ENCODE measurements at places on chromosomes 5 and 9.

DNA sequence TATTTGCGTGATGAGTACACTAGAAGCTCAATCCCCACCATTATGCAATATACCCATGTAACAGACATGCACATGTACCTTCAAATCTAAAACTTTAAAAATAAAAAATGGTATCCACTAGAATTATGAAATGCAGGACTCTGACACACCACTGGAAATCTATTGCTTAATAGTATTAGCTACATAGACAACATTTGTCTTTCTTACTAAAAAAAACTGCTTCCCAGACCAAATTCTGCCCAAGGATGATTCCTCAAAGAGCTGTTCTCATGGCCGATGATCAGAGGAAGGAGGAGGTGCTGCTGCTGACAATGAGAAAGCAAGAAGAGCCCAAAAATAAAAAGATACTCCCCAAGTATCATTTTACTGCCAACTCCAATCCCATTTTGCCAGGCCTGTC is 67.2 kb downstream of the TTC39B start:
- no peak for DNase-seq

DNA sequence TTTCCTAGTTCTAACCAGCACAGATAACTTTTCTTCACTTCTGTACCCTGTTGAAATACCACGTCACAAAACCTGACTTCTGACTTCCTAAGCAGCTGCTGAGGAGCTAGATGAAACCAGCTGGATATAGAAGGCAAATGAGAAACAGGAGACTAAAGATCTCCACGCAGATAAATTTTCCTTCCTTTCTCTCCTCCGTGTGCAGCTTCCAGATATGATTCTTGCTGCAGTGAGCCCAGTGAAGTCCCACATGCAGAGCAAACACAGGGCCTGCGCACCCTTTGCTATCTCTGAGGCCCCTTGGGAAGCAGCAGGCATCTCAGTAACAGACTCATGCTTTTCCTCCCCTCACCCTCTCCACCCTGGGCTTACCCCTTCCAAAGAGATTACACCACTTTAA is 1638.3 kb downstream of the MAT2B start:
- no peak for DNase-seq

GRCh38 chr5:83281176-83281575 is 190.4 kb upstream of the VCAN start:
- no peak for DNase-seq

DNA sequence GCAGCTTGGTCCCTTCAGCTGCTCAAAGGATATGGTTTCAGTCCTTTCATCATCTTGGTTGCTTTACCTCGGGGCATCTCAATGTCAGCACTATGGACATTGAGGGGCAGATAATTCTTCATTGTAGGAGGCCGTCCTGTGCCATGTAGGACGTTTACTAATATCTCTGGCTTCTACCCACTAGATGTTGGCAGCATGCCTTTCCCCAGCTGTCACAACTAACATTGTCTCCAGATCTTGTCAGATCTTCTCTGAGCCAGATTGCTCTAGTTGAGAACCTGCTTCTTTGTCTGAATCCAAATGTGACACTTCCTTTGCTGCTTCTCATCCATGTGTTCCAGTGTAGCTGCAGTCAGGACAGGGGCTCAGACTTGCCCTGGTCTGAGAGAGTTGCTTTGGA is 10.3 kb downstream of the PTPA start:
- DNase-seq: no peak

- no peak for DNase-seq
Measured at GRCh38 chr9:135692410-135692809, 6.9 kb downstream of the SOHLH1 start.

DNA sequence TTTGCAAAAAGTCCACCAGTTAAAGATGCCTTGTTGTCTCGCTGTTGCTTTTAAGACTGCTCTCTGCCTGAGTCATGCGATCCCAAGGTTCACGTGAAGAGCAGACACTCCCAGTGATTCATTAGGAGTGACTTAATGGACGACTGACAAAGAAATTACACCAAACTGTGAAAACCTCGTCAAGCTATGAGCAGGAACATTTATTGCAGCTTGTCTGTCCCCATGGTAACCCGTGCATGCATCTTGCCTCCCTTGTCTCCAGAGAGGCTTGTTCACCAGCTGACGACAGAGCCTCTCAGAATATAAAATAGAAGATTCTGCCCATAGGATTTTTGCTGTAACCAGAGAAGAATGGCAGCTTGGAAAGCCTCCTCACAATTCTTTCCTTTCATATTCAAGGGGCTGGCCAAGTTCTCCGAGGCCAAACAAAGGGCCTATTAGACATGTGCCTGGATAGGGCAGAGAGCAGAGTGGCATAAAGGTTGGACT is 352.7 kb downstream of the SPOCK1 start:
- DNase-seq: no peak

GRCh38 chr9:77710965-77711648 is 63.0 kb upstream of the GNA14 start:
- no peak for DNase-seq

DNA sequence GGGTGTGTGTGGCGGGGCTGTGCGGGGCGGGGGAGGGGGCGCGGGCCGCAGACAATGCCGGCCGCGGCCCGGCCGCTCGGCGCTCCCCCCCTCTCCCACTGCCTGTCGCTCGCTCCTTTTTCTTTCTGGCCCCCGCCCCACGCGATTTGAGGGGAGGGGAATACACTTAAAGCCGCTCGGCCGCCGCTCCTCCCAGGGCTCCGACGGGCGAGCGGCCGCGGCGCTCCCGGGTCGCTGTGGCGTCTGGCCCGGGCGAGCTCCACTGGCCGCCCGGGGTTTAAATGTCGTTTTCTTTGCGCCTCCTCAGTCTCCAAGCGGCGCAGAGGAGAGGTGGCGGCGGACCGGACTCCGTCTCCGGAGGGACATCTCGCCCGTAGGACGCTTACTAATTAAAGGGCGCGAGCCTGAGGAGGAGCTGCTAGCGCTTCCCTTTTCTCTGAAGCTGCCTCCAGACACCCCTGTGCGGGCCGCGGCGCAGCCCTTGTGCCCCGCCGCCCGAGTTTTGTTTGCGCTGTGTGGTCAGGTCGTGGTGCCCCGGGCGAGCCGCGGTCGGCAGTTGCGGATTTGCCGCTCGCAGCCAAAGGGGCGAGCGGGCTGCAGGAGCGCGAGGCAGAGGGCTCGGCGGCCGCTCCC is 1.4 kb downstream of the ZSWIM6 start:
- DNase-seq: peak; percentile 20

- no peak for DNase-seq
Measured at GRCh38 chr9:12935714-12936113, 160.9 kb downstream of the LURAP1L start.

- no peak for DNase-seq
Measured at GRCh38 chr5:5341531-5342292, 80.8 kb upstream of the ICE1 start.

DNA sequence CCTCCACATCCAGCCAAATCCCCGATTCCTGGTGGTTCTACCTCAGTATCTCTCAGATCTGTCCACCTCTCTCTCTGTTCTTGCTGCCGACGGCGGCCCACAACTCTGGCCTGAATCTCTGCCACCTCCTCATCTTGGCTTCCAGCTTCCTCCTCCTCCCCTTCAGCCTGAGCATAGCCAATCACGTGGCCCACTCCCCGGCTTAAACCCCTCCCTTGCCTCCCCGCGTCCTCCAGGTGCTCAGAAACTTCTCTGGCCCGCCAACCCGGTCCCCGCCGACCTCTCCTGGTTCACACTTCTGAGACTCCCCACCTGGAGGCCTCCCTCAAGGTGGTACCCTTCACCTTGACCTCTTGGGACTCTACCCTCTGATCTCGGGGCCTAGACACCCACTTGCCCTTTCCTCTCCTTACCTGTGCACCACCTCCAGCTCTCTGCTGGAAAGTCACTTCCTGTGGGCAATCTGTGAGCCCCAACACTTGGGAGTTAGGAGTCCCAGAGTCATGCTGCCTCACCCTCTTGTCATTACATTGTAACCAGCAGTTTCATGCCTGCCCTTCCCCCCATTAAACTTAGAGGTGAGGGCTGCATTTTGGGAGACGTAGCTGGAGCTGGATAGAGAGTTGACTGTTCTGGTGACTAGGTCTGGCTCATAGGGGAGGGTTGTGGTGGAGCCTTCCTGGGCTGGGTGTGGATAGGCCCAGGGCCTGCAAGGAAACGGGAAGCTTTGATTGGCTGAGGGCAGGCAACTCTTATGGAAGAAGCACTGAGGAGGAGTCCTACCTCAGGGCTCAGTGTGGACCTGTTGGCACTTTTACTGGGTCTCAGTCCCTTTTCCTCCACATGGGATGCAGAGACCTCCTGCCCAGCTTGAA is 4.5 kb upstream of the SET start:
- peak; percentile 74 for DNase-seq

- DNase-seq: no peak
Measured at GRCh38 chr5:134547579-134547978, 22.1 kb downstream of the JADE2 start.

DNA sequence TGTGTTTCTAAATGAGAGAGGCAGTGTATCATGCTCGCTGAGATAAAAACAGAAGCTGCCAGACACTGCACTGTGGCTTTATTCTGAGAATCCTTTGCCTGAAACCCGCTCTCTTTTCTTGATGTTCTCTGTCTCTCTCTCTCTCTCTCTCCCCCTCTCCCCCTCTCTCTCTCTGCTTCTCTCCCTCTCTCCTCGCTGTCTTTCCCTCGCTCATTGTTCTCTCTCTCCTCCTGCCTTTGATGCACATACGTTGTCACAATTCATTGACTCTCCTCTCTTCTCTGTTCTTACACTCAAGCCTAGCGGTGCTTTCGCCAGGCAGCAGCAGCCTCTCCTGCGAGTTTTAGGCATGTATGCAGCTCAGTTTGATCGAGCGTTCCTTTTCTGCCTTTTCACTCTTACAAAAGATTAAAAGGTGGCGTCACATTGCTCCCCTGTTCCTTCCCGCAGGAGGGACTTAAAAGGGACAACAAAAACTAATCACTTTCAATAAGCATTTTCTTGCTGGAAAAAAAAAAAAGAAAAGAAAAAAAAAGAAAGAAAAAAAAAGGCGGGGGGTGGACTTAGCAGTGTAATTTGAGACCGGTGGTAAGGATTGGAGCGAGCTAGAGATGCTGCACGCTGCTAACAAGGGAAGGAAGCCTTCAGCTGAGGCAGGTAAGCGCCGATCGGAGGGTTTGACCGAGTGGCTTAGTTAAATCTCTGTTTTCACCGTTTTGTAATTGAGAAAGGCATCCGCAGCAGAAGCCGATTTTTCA is 717.9 kb upstream of the WWC1 start:
- DNase-seq: no peak

- DNase-seq: no peak
Measured at GRCh38 chr5:127425037-127425436, 92.4 kb upstream of the PRRC1 start.

- no peak for DNase-seq
Measured at GRCh38 chr5:38715696-38716095, 130.1 kb upstream of the OSMR start.

- DNase-seq: no peak
Measured at GRCh38 chr5:74976651-74977050, 75.7 kb downstream of the GCNT4 start.

DNA sequence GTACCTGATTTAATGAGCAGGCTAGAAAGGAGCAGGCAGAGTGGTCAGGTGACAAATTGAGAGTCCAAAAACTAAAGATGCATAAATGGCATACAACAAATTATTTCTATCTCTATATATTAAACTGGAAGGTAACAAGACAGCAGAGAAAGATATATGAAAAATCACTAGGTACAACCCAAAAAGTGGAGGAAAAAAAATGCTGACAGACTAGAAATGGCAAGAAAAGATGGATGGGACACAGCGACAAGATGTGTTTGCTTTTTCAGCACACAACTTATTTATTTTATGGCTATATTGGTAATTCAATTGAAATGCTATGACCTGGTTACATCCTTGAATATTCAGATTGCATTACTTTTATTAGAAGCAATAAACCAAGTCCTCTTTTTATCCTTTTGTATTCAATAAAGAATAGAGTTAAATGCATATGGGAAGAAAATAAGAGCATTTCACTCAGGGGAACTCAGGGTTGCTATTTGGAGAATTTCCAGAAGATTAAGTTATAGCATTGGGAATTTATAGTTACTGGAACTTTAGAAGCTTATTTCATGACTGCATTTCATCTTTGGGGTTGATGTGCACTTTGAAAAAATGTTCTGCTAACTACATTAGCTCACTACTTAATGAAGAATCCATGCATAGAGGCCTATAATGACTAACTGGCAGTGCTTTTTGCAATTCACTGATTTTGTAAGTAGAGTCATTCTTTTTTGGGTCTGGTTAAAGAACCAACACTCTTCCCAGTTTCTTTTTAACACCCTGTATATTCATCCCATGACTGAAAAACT is 566.6 kb upstream of the TUSC1 start:
- DNase-seq: no peak

- DNase-seq: no peak
Measured at GRCh38 chr5:134053314-134053839, 48.6 kb upstream of the VDAC1 start.

DNA sequence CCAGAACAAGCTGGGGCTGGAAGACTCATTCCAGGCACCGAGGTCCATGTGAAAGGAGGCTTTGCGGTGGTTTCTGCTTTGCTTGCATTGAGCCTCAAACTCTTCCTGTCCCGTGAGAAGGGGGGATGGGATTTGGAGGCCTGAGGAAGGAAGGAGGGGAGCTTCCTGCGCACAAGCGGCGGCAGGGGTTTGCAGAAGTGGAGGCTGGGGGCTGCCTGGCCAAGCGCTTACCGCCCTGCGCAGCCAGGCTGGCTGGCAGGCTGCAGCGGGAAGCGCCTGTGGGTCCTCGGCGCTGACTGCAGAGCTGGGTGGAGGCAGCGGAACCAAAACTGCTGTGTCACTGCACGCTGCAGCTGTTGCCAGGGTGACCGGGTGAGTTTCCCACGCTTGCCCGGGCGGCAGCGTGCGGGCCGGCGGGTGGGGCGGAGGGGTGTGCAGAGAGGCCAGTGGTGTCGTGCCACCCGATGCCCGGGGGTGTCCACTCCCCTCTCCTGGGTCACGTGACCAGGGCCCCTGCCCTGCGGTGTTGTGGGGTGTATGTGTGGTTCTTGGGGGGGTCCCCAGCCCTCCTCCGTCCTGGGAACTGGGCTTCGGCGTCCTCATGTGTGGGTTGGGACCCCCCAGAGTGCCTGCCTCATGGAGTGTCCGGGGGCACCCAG is 81.0 kb downstream of the RXRA start:
- DNase-seq: peak; percentile 64
